Glomerular endothelial cell (primary cell): ENCODE measurements at places on chromosomes 12 and 14. TPM values are rescaled to one million over a fixed set of nuclear protein-coding genes. Genes with fewer than 3 reads are reported as not detected.

GRCh38 chr12:111161898-111162297, 207.0 kb downstream of the PHETA1 start:
- DNase-seq: no peak

DNA sequence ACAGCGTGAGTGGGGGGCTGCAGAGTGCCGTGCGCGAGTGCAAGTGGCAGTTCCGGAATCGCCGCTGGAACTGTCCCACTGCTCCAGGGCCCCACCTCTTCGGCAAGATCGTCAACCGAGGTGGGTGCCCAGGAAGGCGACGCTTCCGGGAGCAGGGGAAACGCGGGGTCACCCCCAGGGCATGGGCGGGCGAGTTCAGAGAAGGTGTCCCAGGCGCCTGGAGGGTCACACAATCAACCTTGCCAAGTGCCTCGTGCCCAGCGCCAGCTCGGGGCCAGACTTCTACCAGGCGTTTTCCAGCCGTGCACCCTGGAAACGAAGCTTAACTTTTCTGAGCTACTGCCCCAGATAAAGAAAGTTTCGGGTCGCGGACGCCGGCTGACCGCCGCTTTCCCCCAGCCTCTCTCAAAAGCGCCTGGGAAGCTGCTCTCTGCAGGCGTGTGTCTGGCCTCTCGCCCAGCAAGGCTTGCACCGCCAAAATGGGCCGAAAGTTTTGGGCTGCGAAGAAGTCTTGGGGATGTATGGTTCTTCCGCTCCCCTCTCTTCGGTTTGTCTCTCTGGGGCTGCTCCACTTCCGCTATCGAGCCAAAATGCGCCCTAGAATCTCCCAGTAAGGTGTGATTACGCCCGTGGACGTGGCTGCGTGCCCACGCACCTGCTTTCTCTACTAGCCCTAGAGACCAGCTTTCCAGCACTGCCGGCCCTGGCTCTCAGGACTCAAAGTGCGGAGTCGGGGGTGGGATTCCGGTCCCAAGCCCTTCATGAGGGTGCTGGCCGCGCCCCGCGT, 1.7 kb downstream of the WNT1 start:
- no peak for DNase-seq

- no peak for DNase-seq
Observed at GRCh38 chr12:89709995-89710872, 1.6 kb upstream of the ATP2B1 start.

DNA sequence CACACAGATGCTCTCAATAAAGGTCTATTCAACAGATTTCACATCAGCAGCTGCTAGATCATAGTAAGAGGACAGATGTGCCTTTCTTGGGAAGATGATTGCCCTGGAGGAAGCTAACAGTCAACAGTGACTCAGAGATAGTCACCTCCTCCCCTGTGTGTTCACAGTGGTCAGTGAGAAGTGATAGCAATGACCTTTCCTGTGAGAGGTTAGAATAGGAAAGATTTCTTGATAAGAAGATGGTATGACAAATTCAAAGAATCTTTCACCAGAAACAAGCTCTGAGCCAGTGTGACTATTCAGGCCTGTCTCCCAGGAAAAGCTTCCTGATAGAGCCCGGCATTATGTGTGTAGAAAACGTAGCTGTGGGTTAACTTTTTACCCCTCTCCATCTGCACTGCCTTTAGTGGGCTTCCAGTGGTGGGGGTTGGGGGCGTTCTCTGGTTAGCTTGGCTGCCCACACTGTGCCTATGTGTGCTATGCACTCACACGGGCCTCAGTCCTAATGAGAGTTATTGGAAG, 66.4 kb upstream of the ARHGAP5 start:
- no peak for DNase-seq

GRCh38 chr14:55976219-55976618, 142.0 kb upstream of the PELI2 start:
- no peak for DNase-seq

- no peak for DNase-seq
Observed at GRCh38 chr12:66074561-66074960, 56.0 kb downstream of the LLPH start.

GRCh38 chr14:67908052-67908754, 88.6 kb downstream of the RAD51B start:
- no peak for DNase-seq

GRCh38 chr14:84959851-84960520, 570.0 kb upstream of the FLRT2 start:
- DNase-seq: no peak

DNA sequence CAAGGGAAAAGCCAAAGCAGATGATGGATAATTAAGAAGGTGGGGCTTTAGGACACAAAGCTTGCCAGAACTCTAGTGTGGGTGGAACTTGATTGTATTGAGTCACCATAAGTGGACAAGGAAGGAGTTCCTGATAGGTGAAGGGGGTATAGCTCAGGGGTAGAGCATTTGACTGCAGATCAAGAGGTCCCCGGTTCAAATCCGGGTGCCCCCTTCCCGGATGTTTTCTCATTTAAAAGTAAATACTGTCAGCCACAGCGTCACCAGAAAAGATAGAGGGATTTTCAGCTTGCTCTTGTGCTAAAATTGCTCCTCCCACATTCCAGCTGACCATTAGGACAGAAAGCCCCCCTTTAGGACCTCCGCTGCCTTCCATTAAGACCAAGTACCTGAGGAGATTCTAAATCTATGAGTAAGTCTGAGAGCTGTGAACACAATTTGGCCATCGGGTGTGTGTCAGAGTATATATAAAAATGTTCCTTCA, 36.6 kb downstream of the DCAF4 start:
- no peak for DNase-seq

GRCh38 chr12:27548301-27549199, 24.5 kb downstream of the PPFIBP1 start:
- no peak for DNase-seq

DNA sequence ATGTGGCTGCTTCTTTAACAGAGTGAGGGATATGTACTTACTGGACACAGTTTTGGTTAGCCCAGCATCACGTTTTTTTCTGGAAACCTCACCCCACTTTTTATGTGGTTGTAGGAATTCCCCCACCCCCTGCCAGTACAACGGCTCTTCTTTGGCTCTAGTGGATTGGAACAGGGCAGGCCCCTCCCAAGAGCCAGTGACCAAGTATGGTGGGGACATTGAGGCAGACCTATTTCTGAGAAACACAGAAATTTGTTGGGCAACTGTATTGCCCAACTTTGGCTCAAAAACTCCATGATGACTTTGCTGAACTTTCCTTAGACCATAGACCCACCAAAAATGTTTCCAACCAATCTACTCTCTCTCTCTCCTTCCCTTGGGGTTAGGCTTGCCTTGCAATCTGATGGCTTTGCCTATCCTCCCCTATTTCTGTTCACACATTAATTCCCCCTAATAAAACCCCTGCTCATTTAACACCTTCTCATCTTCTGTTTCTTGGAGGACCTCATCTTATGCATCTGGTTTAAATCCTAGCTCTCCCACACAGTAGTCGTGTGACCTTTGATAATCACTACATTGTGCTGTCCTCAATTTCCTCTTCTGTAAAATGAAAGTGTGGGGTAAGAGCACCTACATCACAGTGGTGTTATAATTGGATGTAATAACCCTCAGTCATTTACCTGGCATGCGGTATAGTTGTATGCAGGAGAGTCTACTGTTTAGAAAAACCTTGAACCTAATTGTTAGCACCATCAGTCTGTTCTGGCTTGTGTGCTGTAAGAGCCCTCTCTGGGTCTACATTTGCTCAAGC, 71.7 kb downstream of the IGF1 start:
- DNase-seq: no peak

DNA sequence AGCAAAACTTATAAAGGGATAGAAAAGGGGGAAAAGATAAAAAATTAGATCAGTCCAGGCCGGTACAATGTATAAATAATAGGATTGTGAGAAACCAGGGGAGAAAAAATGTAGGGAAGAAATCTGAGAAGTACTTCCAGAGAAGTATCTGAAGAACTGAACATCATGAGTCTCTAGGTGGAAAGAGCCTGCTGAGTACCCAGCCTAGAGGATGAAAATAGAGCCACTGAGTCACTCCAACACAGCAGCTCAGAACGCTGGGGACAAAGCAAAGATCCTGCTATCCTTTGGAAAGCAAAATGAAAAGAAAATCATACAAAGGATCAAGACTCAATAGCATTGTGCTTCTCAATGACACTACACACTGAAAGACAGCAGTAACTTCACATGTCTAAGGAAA, 138.0 kb downstream of the ANO6 start:
- DNase-seq: no peak

DNA sequence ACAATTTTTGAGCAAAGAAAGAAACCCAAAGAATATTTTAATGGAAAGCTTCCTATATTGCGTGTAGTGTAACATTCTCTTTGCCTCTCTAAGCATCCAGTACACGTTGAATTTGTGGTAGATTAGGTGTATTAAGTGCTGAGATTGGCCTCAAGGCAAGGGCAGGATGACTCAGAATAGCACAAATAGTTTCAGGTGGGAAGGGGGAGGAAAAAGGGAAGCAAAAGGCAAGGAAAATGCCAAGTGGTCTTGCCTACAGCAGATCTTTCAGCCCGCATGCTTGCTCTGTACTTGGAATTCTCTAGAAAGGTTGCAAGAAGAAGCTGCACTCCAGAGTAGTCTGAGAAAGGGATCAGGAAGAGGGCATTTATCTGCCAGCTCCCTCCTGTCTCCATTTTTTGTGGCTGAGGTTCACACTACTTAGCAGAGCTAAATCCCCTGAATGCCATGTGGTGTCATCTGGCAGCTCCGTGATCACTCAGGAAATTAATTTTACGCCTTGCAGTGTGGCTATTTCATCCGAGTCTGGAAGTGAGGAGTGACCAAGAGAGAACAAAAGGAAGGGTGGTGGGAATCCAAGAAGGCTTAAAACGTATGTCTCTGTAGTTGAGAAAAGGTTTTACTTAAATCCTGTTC, 28.5 kb downstream of the CDKN1B start:
- no peak for DNase-seq

The CLEC2A gene
- total RNA-seq: not detected in 2 replicates
